CD8-positive, alpha-beta memory T cell (primary cell): ENCODE measurements at places on chromosomes 12 and 14. TPM values are rescaled to one million over a fixed set of nuclear protein-coding genes. Genes with fewer than 3 reads are reported as not detected.

- peak; percentile 41 for DNase-seq
Observed at GRCh38 chr12:81644503-81644902, 114.6 kb downstream of the PPFIA2 start.

DNA sequence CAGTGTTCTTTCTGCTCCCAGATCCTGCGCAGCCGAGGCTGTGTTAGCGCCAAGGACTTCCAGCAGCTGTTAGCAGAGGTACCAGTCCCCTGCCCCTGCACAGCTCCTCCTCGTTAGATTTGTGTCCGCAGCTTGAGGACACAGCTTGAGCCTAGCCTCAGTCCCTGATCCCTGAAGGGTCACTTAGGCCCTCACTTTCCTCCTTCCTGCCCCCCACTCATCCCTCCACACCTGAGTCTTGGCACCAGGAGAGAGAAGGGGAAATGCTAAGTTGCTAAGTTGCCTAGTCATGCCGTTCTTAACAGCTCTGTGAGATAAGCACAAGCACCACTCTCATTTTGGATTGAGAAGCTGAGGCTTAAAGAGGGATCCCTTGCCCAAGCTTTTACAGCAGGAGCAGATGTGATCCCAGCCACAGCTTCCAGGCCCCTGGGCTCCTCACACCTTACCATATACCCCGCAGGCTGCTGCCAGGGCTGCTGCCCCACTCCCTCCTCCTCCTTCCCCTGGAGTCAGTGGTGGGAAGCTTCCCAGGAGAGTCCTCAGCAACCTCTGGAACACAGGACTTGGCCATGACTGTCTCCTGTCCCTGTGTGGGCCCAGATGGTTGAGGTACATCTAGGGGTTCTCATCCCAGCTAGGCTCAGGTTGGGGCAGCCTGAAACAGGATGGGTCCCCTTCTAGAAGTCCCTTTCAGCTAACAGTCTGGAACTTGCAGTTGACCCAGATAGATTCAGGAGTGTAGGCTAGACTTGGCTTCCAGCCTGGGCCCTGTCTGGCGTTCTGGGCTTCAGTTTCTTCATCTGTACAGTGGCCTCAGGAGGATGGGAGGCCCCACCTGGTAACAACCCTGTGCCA, 975 bp downstream of the OGFOD2 start:
- DNase-seq: no peak

GRCh38 chr14:63760014-63760413, 32.1 kb upstream of the SGPP1 start:
- no peak for DNase-seq

- no peak for DNase-seq
Observed at GRCh38 chr14:69005432-69006148, 26.5 kb upstream of the ACTN1 start.

GRCh38 chr12:92042791-92043531, 102.7 kb downstream of the BTG1 start:
- DNase-seq: no peak

The OAS1 gene
- 38.5 TPM for polyA plus RNA-seq

GRCh38 chr12:42728770-42729534, 139.4 kb upstream of the PRICKLE1 start:
- DNase-seq: no peak

The PZP gene
- 0.28 TPM for polyA plus RNA-seq

- DNase-seq: no peak
Observed at GRCh38 chr14:100748403-100748802, 21.7 kb downstream of the DLK1 start.

The FOXM1 gene
- polyA plus RNA-seq: 0.15 TPM

- DNase-seq: no peak
Observed at GRCh38 chr14:91036741-91037469, 23.5 kb downstream of the RPS6KA5 start.

GRCh38 chr12:32047357-32048212, 59.1 kb upstream of the BICD1 start:
- no peak for DNase-seq

DNA sequence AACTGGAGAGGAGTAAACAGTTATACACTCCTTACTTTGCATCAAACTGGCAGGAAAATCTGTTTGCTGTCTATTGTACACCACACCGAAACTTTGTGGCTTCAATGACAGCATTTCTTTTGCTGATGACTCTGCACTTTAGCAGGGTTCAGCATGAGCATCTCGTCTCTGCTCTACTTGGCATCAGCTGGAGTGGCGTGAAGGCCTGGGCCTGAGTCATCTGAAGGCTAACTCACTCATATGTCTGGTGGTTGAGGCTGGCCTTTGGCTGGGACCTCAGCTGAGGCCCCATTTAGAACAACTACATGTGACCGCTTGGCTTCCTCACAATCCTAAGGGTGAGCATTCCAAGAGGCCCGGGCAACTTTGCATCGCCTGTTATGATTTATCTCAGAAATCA, 28.7 kb upstream of the REP15 start:
- DNase-seq: no peak

- no peak for DNase-seq
Observed at GRCh38 chr12:91065396-91065795, 7.6 kb upstream of the KERA start.

GRCh38 chr12:124322271-124322998, 27.5 kb downstream of the RFLNA start:
- DNase-seq: no peak

DNA sequence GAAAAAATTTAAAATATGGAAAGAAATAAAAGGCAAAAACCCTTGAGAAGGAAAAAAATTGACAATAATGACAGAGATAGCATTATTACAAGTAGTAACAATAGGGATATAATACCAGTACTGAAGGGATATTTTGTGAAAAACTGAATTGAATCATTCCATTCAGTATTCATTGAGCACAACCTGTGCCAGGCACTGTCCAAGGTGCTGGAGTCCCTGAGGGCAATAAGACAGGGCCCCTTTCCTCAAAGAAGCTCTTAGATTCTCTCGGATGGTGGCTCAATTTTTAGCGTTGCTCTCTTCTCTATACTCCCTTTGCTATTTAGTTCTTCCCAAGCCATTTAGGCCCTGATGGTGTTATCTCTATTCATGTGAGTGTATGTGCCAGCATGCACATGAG, 34.3 kb upstream of the GAS2L3 start:
- DNase-seq: no peak

DNA sequence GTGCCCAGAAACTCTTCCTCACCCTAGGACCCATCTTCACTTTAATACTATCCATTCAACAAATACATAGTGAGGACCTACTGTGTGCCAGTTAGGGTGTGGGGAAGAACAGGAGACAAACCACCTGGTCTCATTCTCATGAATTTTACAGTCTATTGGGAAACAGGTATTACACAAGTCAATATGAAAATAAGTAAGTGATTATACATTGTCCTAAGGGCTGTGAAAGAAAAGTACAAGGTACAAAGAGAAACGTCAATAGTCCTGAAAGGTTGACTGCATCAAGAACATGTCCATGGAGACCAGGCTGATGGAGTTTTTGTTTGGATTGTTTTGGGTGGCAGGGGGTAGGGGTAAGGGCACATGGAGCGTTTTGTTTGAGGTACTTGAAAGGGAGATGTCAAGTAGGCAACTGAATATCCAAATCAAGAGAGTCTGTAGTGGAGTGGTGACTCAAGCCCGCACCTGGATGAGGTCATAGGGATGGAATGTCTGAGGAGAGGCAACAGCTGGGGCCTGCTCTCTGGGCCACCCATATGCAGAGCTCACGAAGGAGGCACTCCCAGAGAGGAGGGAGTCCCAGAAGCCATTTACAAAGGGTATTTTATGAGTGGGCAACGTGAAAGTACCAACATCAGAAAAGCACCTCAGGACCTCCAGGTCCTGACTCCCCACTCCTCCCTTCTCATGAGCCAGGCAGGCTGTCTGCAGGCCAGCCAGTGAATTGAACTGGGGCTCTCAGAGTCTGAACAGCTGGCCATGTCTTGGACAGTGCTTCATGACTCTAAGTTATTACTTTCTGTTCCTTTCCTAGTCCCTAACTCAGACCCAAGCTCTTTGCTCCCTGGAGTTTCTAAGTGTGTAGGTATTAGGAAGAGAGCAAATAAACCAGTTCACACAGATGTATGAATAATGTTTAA, 272.0 kb downstream of the ZFP36L1 start:
- DNase-seq: no peak

DNA sequence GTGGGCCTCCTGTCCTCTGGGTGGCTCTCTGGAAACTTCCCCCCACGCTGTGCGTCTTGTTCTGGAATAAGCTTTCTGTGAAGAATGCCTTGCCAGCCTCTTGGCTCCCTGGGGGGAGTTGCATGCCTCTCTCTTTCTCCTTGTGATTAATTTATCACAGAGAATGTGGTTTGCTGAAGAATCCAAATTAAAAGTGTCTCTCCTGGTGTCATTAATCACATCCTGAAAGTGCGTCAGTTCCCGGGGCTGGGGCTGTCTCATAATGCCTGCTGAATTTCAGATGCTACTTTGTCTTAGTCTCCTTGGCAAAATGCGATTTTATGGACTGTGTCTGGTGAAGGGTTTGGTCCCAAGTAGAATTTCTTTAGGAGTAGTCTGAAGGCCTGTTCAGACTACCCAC, 787.7 kb upstream of the TMEM132C start:
- no peak for DNase-seq
